ENCODE measurements at places on chromosomes 2 and 18.

- DNase-seq: no peak
Observed at GRCh38 chr18:56987236-56987635, 159.7 kb upstream of the BOD1L2 start.

DNA sequence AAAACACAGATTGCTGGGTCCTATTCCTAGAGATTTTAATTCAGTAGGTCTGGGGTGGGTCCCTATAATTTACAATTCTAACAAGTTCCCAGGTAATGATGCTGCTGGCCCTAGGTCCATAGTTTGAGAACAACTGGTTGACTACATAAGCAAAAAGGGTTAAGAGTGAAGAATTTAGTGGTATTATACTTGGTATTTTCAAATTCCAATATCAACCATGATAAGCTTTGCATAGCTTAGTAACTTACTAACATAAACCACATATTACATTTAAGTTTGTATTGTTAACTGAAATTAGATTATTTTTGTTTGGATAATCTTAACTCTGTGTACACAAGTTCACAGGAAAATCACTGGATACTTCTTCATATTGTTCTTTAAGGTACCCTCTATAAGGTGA is 862.9 kb upstream of the ACVR2A start:
- no peak for DNase-seq

GRCh38 chr2:206790311-206790935 is 25.0 kb downstream of the FASTKD2 start:
- DNase-seq: peak; percentile 5

- DNase-seq: no peak
Observed at GRCh38 chr2:151482171-151482725, 72.5 kb downstream of the RIF1 start.

GRCh38 chr2:109234355-109234754 is 105.3 kb downstream of the SH3RF3 start:
- DNase-seq: no peak

DNA sequence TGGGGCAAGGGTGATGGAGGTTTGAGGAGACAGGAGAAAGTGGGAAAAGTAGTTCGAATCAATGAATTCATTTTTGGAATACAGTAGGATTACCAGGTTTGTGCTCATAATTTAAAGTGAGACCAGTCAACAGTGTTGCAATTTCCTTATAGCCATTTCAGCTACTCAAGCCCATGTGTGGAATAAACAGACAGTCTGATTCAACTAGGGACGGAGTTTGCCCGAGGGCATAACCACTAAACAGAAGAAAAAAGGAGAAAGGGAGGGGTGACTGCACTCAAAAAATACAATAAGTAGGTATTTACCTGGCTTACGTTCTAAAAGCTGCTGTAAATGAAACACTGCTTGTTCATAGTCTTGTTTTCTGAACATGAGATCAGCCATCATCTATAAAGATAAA is 55.2 kb downstream of the TTC21B start:
- peak; percentile 10 for DNase-seq

DNA sequence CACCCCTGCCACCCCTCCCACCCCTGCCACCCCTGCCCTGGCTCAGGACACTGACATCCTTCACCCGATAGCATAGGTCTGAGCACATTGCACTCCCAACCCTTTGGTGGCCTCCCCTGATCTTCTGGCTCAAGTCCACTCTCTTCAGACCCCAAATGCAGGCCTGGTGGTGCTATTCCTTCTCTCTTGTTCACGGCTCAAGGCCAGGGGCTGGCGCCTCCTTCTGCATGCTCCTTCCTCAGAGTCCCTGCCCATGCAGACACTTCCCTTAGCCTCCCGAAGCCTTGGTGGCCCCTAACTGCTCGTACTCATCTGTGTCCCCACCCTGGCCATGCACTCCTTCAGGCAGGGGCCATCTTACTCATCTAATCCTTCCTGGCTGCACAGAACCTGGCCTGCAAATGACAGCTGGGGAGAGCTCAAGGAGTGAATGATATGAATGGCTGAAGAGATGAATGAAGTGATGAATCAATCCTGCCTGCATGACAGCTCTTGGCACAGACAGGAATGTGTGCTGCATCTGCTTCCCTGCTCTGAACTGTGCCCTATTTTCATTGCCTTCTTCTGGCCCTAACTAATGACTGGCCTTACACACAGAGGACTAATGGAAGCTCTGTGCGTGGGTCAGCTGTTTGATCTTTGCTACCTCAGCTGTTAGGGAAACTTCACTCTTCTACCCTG is 290.8 kb downstream of the DYSF start:
- DNase-seq: no peak

DNA sequence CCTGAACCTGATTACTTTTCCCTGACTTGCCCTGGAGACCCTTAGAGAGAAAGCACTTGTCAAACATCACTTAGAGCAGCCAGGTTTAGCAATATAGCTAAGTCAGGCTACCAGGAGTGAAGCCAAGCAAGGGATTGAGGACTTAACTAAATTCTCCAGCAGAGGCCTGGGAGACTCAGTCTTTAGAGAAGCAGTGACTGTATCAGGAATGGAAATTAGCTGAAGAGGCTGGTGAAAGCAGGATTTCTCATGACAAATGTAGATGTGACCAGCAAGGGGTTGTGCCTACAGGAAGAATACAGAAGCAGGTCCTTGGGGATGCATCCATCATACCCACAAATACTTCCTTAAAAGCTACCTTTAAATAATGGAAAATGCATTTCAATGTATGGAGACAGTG is 368.9 kb upstream of the MEIS1 start:
- no peak for DNase-seq

GRCh38 chr18:579238-579637 is 942 bp upstream of the CETN1 start:
- DNase-seq: no peak

DNA sequence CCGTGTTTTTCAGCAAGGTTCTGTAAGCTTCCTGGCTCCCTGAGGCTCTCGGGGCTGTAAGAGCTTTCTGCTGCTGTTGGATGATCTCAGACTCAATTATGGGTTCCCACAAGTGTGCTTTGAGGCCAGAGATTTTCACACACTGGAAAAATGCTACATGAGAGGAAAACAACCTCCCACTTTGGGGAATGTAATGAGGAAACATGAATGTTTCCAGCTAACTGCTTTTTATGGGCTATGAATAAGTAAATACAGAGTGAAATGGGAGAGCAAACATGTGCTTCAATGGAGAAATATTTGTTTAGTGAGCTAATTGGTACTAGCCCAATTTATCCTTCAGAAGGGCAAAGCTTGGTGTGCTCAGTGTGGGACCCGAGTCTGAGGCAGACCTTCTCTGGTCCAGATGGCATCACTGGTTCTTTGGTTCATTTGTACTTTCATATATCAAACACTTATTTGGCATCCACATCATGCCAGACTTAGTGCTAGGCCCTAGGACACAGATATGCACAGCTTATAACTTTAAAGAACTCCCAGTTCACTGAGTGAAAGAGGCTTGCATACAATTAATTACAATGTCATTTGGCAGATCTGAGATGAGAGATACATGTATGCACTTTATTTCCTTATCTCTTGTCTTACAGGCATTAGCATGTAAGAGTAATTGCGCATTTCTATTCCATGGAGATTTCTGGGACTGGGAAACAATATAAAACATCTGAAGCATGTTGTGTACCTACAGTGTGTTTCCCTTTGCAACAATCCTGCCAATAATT is 248.8 kb downstream of the RDH14 start:
- DNase-seq: no peak

DNA sequence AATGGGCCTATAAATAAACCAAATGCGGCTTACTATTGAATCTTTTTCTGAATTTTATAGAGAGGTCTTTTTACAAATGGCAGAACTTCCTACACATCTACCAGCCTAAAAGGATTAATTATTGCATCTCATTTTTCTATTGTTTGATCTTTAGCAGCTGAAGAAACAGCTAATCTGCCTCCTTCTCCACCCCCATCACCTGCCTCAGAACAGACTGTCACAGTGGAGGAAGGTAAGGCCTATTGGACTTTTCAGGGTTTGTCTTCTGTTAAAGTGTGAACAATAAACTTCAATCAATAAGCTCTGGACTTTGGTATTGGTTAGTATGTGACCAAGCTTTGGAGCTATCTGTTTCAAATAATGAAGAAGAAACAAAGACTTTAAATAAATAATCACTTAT is 91.0 kb upstream of the UNC80 start:
- DNase-seq: no peak

DNA sequence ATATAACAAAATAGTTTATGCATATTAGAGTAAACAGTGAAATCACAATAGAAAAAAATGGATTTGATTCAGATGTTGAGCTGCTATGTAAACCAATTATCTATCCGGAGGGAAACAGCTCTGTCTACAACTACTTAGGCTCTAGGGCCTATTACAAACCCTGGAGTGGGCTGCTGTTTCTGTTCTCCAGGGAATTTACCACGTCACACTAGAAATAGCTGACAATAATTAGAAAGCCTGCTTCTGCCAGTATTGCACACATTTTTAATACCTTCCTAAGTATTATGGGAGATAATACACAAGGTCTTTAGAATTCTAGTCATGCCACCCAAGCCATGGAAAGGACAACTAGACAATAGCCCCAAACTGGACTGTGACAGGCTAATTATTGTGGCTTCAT is 411.1 kb downstream of the FIGN start:
- DNase-seq: no peak

DNA sequence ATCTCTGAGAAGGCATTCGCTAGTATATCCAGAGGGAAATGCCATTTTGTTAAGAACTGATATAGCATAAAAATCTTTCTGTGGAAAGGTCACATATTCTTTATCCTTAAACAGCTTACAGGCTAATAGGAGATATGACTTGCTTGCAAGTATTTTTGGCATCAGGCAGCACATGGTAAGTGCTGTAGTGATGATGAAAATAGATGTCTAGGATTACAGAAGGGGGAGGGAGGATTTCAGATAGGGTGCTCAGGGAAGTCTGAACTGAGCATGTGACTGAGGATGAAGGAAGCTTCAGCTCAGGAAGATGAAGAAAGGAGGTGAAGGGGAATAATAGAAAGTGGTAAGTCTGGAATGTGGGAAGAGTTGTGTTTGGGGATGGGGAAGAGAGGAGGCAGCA is 158.5 kb upstream of the NOSTRIN start:
- no peak for DNase-seq

GRCh38 chr2:232325324-232326273 is 53.0 kb upstream of the ALPP start:
- no peak for DNase-seq

DNA sequence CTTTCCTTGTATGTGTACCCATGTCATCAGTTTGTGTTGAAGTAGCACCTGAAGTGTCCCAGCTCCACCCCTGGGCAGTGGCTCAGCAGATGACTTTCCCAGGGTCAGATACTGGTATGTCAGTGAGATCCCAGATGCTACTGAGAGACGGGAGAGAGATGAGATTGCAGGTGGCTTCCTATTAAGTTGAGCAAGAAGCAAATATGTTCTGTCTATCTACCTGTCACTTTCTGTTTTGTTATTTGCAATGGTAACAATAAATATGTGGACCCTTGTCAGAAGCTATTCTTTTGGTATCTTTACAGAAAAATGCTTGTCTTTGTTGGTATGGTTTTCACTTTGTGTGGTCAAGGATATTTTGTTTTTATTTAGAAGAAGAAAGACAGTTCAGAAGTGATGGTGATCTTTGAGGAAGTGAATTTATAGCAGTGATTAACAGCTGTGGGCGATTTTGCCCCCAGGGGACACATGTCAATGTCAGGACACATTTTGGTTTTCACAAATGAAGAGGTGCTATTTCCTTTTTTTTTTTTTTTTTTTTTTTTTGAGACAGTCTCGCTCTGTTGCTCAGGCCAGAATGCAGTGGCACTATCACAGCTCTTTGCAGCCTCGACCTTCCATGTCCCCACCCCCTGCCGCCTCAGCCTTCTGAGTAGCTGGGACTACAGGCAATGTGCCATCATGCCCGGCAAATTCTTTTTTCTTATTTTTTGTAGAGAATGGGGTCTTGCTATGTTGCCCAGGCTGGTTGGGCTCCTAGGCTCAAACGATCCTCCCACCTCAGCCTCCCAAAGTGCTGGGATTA is 21.4 kb downstream of the MGAT5 start:
- no peak for DNase-seq

DNA sequence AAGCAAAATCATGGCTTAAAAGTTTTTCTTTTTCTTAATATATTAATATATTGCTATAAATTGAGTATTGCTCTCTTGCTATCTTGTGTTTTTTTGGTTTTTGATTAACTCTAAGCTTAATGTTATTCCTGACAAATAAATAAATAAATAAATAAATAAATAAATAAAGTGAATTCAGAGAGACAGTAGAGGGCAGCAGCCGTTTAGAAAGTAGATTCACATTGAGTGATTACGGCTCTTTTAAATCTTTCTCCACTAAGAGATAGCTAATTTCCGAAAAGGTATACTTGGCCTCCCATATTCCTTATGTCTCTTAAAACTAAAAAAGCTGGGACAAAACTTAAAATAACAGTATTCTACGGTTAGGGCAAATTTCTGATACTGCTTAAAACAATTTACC is 34.3 kb downstream of the MSH2 start:
- peak; percentile 47 for DNase-seq

DNA sequence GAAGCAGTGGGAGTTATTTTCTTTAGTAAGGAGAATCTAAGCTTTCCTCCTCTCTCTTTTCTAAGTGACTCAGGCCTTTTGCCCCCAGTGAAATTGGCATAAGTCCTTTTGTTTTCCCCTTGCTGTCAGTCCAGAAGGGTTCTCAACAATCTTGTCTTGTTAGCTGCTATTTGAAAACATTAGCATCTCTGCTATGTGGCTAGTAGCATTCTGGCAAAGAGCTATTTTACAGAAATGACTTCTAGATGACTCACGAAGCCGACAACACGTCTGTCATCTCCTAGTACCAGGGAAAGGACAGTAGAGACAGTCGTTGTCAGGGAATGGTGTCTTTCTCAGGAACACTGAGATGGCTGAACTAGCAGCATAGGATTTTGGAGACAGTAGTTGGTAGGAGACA is 14.7 kb downstream of the SMARCAL1 start:
- DNase-seq: no peak

- DNase-seq: no peak
Observed at GRCh38 chr2:41723526-41723925, 324.3 kb upstream of the PKDCC start.

DNA sequence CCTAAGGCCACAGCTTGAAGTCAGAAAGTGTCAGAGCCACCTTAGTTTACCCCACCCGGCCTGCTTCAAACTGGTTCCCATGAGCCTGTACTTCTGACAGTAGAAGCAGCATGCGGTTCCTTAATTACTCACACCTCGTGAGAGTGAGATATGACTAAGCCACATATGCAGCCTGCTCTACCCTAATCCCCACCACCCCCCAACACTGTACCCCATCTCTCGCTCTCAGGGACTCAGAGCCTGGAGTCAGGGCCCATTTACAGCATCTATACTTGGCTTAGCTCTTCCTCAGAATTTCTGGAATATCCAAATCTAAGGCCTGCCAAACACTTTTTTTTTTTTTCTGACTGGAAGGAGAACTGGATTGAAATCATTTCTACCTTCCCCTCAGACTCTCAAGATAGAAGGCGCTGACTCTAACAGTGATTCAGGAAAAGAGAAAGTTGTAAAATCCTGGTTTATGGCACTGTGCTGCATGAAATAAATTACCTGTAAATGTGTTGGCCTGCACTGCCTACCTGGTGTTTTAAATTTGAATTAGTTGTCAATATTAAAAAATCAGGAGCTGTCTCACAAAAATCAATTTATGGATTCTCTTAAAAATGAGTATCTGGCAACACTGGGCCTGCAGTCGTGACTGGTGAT is 360.0 kb downstream of the RND3 start:
- no peak for DNase-seq

- DNase-seq: no peak
Observed at GRCh38 chr2:165634282-165634681, 159.8 kb downstream of the GALNT3 start.

Measured in fibroblast of the conjunctiva (primary cell).